ENCODE measurements at places on chromosomes 12 and 14. TPM values are rescaled to one million over a fixed set of nuclear protein-coding genes. Genes with fewer than 3 reads are reported as not detected.
A peak's percentile ranks its signal among the peaks of the same experiment; 100 is the strongest.

DNA sequence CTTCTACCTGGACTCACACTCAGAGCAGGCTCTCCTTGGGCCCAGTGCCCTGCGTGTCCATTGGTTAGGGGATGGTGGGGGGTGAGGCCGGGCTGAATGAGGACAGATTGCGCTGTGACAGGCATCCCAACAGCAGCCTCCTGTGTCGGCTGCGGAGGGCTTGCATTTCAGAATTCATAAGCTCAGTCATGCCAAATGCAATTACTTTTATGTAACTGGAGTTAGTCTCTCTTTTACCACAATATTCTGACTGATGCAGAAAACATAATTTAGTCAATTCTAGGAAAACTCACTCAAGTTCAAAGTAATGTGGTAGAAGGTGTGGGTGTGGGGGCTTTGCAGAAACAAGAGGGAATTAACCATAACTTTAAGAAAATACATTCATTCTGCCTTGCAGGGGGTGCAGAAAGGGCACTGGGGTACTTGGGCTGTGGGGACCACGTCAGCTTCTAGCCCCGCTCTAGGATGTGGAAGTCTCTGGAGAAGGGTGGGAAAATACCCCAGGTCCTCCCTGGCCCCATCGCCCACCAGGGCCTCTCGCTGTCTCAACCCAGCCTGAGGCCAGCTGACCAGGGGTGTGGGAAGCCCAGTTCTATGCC lies 257.7 kb downstream of the ADGRD1 start:
- no peaks in the 10 kb centered on the region for H3K36me3 ChIP-seq
- no peaks in the 10 kb centered on the region for H3K27me3 ChIP-seq
- no peak overlapping the region for H3K27ac ChIP-seq
- no peak overlapping the region for H3K4me3 ChIP-seq

DNA sequence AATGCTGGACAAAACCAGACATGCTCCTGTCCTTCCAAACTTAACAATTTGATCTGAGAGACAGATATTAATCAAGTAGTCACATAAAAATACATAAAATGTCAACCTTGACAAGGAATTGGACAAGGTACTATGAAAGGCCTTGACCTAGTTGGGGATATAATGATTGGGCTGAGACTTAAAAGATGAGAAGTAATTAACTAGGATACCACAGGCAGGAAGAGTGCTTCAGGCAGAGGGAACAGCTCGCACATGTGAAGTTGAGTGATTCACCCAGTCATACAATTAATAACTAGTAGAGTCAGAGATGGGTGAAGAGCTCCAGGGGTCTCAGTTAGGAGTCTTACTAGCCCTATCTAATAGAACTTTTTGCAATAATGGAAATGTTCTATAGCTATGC lies 259.5 kb downstream of the MSRB3 start:
- H3K4me1 ChIP-seq, result peaks cover 21% of the 10 kb centered on the region
- H3K36me3 ChIP-seq, result no peaks in the 10 kb centered on the region
- no peak for DNase-seq
- H3K4me3 ChIP-seq, result no peak overlapping the region
- no peak overlapping the region for H3K27ac ChIP-seq
- no peaks in the 10 kb centered on the region for H3K27me3 ChIP-seq

GRCh38 chr14:54669721-54670561 lies 103.0 kb downstream of the SAMD4A start:
- H3K4me3 ChIP-seq, result no peak overlapping the region
- H3K4me1 ChIP-seq, result peaks cover 25% of the 10 kb centered on the region
- H3K27ac ChIP-seq, result no peak overlapping the region
- no peak for DNase-seq

- no peak overlapping the region for H3K4me3 ChIP-seq
- no peak overlapping the region for H3K27ac ChIP-seq
- no peak for DNase-seq
- H3K36me3 ChIP-seq, result no peaks in the 10 kb centered on the region
- no peaks in the 10 kb centered on the region for H3K4me1 ChIP-seq
Measured at GRCh38 chr14:85453401-85454225, 76.3 kb upstream of the FLRT2 start.

DNA sequence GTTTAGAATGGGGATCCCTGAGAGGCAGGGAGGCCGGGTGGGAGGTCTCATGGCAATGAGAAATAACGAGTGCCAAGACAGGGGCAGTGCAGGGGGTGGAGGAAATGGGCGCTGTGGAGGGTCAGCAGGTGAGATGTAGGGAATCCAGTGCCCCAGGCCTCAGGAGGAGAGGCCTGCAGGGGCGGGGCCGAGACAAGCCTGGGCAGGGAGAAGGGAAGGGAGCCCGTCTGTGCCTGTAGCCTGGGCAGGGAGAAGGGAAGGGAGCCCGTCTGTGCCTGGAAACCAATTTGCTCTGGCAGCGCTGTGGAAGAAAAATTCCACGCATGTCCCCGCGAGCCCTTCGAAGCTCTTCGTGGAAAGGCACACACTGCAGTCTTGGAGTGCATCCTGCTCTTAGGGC lies 10.6 kb upstream of the NCOR2 start:
- DNase-seq, result no peak
- H3K36me3 ChIP-seq, result no peaks in the 10 kb centered on the region
- H3K27me3 ChIP-seq, result no peaks in the 10 kb centered on the region
- no peak overlapping the region for H3K4me3 ChIP-seq
- no peaks in the 10 kb centered on the region for H3K4me1 ChIP-seq

DNA sequence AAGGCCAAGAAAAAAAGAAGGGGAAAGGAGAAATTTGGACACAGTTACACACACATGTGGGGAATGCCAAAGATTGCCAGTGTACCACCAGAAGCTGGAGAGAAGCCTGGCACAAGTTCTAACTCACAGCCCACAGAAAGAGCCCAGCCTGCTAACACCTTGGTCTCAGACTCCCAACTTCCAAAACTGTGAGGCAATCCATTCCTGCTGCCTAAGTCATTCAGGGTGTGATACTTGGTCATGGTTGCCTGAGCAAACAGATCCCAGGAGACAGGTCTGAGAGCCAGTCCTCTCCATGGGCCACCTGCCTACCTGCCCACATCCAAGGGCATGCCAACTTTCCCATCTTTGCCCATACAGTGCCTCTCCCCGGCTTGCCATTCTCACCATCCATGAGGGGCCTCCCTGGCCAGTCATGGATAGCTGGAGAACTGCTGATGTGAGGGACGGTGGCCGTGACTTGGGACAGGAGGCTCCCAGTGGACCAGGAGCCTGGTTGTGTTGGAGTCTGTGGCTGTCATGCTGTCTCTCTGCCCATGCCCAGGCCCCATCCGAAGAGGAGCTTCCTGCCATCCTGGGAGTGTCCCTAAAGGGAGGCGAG lies 198.0 kb upstream of the RTL1 start:
- no peak overlapping the region for H3K4me3 ChIP-seq
- H3K4me1 ChIP-seq, result no peaks in the 10 kb centered on the region
- peak; percentile 13 for DNase-seq
- no peaks in the 10 kb centered on the region for H3K36me3 ChIP-seq

GRCh38 chr14:89720741-89721729 lies 233.5 kb downstream of the EFCAB11 start:
- no peak overlapping the region for H3K27ac ChIP-seq
- H3K27me3 ChIP-seq, result no peaks in the 10 kb centered on the region

GRCh38 chr14:75926431-75927115 lies 55.2 kb downstream of the TGFB3 start:
- H3K36me3 ChIP-seq, result no peaks in the 10 kb centered on the region
- DNase-seq, result no peak
- no peak overlapping the region for H3K27ac ChIP-seq
- no peak overlapping the region for H3K4me3 ChIP-seq

GRCh38 chr14:76769636-76770292 lies 8.5 kb downstream of the VASH1 start:
- no peak overlapping the region for H3K27ac ChIP-seq
- no peak overlapping the region for H3K4me3 ChIP-seq
- H3K36me3 ChIP-seq, result no peaks in the 10 kb centered on the region
- H3K4me1 ChIP-seq, result no peaks in the 10 kb centered on the region
- H3K27me3 ChIP-seq, result peaks cover 2% of the 10 kb centered on the region
- DNase-seq, result no peak

GRCh38 chr14:53316504-53316903 lies 163.4 kb upstream of the DDHD1 start:
- no peak for DNase-seq
- no peak overlapping the region for H3K4me3 ChIP-seq

The NFE2 gene
- 6.2 TPM for total RNA-seq

DNA sequence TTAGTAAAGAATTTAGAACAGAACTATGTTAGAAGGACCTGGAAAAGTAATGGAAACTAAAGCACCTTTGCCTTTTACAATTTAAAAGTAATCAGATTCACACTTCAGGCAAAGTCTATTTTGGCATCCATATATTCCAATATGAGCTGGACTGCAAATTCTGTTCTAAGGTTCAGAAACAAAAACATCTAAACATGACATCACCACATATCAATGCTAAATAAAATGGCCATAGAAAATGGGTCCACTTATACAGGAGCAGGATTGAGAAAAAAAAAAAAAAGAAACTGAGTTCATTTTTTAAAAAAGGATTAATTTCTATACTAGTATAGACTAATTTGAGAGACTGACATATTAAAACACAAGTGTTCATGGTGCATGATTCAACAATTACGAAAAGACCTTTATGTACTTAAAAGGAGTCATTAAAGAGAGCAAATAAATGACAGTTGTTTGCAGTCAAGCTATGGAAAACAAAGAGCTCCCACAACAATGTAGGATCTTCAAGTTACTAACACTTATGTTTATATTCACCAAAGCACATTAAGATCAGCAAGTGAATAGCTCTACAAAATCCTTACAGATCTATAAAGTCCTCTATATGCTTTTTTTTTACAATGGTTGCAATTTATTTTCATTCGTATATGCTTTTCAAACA lies 45.7 kb downstream of the DICER1 start:
- peaks cover 2% of the 10 kb centered on the region for H3K36me3 ChIP-seq
- no peaks in the 10 kb centered on the region for H3K27me3 ChIP-seq
- no peak overlapping the region for H3K27ac ChIP-seq
- no peak overlapping the region for H3K4me3 ChIP-seq

GRCh38 chr14:77508876-77509275 lies 10.3 kb upstream of the ISM2 start:
- H3K4me1 ChIP-seq, result 0 out of 2 replicates have a peak, but pooled peaks cover 5% of the 10 kb centered on the region
- H3K4me3 ChIP-seq, result no peak overlapping the region
- no peak overlapping the region for H3K27ac ChIP-seq
- no peaks in the 10 kb centered on the region for H3K27me3 ChIP-seq

- no peak overlapping the region for H3K4me3 ChIP-seq
- H3K36me3 ChIP-seq, result no peaks in the 10 kb centered on the region
- H3K4me1 ChIP-seq, result peaks cover 9% of the 10 kb centered on the region
- H3K27ac ChIP-seq, result no peak overlapping the region
Measured at GRCh38 chr14:100902295-100903133, 1.0 kb downstream of the RTL1 start.

DNA sequence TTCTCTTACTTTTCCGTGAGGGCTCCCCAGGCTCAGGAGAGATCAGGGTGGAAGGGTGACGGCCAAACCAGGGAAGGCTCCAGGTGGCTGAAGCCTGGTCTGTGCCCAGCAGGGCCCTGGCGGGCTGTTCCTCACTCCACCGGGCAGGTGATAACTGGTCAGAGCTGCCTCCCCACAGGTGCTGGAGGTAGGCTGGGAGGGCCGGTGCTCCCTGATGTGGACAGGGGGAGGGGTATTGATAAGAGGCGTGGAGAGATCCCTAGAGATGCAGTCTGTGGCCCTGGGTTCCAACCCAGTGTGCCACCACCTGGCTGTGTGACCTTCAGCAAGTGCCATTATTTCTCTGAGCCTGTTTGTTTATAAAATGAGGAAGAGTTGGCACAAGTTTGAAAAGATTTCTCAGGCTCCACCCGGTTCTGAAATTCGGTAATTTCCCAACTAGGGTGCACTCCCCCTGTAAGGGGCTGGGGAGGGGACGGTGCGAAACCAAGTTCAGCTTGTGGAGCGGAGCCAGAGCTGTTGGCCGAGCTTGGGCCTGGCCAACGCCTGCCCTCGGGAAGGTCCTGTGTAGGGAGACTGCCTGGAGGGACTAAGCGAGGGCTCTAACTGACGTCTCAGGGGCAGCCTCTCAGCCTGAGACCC lies 1.0 kb upstream of the NR4A1 start:
- H3K4me1 ChIP-seq, result peaks cover 29% of the 10 kb centered on the region
- H3K36me3 ChIP-seq, result 0 out of 2 replicates have a peak, but pooled peaks cover 2% of the 10 kb centered on the region
- peak overlapping the region; percentile 60 for H3K4me3 ChIP-seq
- DNase-seq, result peak; percentile 67

- no peaks in the 10 kb centered on the region for H3K27me3 ChIP-seq
- DNase-seq, result no peak
- H3K36me3 ChIP-seq, result no peaks in the 10 kb centered on the region
- H3K4me3 ChIP-seq, result no peak overlapping the region
- no peak overlapping the region for H3K27ac ChIP-seq
Measured at GRCh38 chr12:93714382-93714781, 37.2 kb downstream of the CRADD start.

DNA sequence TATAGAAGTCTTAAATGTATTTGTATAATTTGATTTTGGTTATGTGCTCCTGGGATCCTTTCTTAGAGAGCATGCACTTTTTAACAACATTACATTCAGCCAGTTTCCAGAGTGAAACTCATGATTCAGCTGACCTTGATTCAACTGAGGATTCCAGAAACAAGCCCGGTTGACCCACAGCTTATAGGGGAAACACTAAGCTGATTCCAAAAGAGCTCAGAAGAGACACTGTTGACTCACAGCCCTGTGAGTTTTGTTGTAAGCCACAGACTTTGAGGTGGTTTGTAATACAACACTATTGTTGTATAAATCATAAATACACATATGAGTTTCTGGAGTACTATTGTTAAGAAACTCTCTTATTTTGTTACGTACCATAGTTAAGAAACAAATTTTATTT lies 133.8 kb upstream of the MGAT4C start:
- no peak overlapping the region for H3K4me3 ChIP-seq
- no peaks in the 10 kb centered on the region for H3K27me3 ChIP-seq
- no peak overlapping the region for H3K27ac ChIP-seq
- no peaks in the 10 kb centered on the region for H3K4me1 ChIP-seq
- DNase-seq, result no peak
- no peaks in the 10 kb centered on the region for H3K36me3 ChIP-seq

- no peak for DNase-seq
- no peaks in the 10 kb centered on the region for H3K27me3 ChIP-seq
- peaks cover under 1% of the 10 kb centered on the region for H3K4me1 ChIP-seq
Measured at GRCh38 chr12:120376416-120376815, 7.5 kb upstream of the MSI1 start.

- no peak overlapping the region for H3K4me3 ChIP-seq
- no peak overlapping the region for H3K27ac ChIP-seq
- H3K27me3 ChIP-seq, result no peaks in the 10 kb centered on the region
- no peak for DNase-seq
Measured at GRCh38 chr12:130796985-130797686, 41.9 kb downstream of the STX2 start.

DNA sequence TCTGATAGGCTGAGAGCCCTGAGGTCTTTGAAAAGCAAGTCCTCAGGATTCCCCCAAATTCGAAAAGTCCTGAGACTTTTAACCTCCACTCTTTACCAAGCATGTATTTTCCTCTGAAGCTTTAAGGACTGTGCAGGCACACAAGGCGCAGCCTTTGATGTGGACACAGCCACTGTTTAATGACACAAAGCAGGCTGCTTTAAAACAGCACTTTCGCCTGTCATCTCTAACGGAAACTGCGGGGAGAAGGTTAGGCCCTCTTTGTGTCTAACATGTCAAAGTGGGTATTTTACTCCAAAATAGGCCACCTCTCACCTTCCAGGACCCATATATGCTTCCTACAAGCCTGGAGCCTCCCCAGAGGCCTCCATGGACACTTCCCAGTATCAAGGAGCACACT lies 159.2 kb downstream of the GCH1 start:
- 0 out of 2 replicates have a peak, but pooled peaks cover 1% of the 10 kb centered on the region for H3K36me3 ChIP-seq
- H3K4me3 ChIP-seq, result no peak overlapping the region
- H3K27me3 ChIP-seq, result no peaks in the 10 kb centered on the region
- H3K4me1 ChIP-seq, result no peaks in the 10 kb centered on the region
- H3K27ac ChIP-seq, result no peak overlapping the region
